ENCODE measurements at places on chromosomes 1 and 21.

- DNase-seq, result no peak
These were observed 46.3 kb downstream of the SLC30A10 start for GRCh38 chr1:219882096-219882495.

DNA sequence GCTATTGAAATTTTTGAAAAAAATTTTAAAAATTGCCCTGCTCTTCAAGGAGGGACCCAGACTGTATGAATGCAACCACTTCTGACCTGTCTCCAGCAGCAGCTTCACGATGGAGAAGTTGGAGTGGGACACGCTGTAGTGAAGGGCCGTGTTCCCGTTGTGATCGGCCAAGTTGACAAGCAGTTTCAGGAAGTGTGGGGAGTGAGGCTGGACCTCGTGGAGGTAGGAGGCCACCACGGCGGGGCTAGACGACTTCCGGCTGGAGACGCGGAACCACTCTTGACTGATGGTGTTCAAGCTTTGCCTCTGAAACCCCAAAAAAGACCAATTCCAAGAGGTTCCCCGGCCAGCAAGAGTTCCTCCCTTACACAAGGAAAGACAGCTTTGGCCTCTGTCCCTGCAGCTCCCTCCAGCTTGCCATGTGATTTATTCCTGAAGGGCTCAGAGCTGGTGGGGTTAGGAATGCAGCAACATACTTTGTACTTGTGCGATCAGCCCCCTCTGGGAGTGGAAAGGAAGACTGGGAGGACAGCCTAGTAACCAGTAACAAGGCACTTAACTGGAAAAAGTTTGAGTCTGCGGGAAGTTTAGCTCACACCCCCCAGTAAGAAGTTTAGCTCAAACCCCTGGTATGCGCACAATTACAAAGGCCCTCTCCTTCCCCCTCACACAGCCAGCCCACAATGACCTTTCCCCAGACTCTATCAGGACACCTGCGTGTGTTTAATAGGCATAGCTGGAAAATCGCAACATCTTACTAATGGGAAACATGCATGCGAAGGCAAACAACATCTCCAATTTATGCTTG is 56.0 kb downstream of the KANK4 start:
- DNase-seq, result no peak

GRCh38 chr21:16492892-16493291 is 763.1 kb downstream of the USP25 start:
- DNase-seq, result no peak

GRCh38 chr1:42891465-42892138 is 45.2 kb downstream of the ZNF691 start:
- DNase-seq, result no peak

DNA sequence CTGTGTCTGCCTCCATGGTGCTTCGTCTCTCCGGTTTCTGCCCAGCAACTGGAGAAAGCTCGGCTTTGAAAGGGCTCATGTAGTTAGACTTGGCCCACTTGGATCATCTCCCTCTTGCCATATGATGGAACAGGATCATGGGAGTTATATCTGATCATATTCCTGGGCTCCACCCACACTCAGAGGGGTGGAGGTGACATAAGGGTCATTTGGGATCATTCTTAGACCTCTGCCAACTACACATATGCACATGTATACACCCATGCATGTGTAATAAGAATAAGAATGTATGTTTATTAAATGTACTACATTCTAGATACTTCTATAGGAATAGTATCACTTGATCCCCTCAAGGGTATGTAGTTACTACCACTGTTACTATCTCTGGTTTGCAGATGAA is 74.1 kb upstream of the WNT4 start:
- no peak for DNase-seq

DNA sequence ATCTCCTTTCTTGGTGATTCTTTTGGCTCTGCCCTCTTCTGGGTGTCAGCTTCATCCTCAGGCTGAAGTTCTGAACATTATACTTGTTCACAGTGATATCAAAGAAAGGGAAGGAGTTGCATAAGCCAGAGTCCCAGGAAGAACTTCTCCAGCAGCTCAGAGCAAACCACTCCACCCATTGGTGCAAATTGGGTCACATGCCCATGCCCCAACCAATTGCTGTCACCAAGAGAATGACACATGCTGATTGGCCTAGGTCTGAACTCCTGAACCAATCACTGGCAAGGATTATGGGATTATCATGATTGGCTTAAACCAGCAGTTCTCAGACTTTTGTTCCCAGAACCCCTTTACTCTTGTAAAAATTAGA is 256.5 kb upstream of the TMEM51 start:
- no peak for DNase-seq

- no peak for DNase-seq
These were observed 15.6 kb upstream of the THEM4 start for GRCh38 chr1:151924691-151925587.

DNA sequence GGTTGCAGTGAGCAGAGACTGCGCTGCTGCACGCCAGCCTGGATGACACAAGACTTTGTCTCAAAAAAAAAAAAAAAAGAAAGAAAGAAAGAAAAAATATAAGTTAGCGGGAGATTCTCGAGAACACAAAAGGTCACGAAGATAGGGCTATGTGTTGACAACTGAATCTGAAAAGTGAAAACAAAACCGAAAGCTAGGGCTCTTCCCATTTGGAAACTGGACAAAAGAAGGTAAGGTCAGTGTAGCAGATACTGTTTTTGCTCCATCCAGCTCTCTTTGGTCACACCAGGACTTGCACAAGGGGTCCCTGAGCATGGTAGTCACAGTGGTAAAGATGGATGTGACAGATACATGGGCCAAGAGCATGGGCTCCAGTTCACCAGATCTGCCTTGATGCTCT is 60.4 kb upstream of the MAP10 start:
- no peak for DNase-seq

DNA sequence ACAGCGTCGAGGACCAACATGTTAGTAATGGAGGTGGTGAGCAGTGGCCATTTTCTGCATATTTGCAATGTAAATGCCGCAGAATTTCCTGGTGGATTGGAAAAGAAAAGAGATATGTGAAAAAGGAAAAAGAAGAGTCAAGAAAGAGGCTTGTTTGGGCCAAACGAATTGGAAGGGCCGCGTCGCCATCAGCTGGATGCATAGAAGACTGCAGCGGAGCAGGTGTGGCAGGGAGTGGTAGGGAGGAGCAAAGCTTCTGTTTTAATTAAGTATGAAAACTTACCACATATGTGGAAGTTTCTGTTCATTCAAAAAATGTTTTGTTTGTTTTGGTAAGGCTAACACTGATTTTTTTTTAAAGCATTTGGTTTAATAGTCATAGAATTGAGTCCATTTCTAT is 690.7 kb downstream of the NCAM2 start:
- no peak for DNase-seq

DNA sequence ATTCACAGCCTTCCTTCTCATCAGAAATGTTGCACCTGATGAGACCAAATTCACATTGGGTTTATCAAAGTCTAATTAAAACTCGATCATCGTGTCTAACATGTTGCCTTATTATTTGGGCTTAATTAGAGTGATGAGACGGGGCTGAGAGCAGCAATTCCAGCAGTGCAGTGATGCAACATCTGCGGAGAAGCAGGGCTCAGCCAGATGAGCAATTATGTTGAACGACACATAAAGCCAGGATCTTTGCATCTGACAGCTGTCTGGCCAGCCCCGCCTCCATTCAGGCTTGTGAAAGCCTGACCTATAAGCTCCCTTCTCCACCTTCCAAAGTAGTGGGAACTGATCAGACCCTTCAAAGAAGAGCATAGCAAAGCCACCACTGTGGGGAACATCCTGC is 109.8 kb downstream of the C1orf94 start:
- DNase-seq, result no peak

GRCh38 chr1:42747125-42747524 is 7.1 kb upstream of the CLDN19 start:
- DNase-seq, result peak; percentile 18

DNA sequence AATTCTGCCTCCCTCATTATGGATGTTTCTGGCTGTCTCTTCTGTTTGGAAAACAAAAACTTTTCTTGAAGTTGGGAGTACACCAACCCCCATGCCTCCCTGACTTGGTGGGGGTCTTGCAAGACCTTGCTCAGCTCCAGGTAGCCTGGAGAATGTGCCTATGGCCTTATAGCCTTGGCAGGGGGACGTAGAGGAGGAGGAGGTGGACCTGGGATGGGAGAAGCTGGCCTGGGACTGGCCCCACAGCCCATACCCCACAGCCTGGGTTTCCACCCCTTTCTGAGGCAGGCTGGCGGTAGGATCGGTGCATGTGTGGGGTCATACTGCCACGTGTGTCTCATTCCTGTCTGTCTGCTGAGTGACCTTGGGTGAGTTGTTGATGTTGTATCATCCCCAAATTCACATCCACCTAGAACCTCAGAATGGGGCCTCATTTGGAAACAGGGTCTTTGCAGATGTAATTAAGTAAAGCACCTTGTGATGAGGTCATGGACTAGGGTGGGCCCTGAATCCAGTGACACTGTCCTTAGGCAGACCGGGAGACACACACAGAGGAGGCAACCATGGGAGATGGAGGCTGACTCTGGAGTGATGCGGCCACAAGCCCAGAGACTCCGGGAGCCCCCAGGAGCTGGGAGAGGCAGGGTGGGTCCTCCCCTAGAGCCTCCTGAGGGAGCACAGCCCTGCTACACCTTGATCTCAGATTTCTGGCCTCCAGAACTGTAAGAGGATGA is 18.5 kb downstream of the OBSCN start:
- no peak for DNase-seq

DNA sequence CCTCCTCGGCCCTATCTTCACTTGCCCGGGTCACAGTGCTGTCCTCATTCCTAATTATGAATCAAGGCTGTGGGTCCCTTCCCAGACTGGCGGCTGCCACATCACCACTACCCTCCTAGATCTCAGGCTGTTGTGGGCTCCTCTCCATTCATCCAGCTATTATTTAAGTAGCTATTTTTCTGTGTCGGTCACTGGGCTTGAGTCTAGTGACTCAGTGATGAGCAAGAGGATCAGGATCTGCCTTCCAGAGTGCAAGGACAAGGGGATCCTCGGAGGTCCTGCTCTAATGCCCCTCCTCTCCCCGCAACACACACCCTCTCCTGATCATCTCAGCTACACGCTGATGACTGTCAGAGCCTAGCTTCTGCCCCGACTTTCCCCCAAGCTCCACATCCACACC is 34.1 kb downstream of the CDCP2 start:
- no peak for DNase-seq

- DNase-seq, result no peak
These were observed 435.4 kb downstream of the PTPRU start for GRCh38 chr1:29671446-29672356.

- DNase-seq, result no peak
These were observed 112.1 kb downstream of the PCNX2 start for GRCh38 chr1:233183226-233184020.

GRCh38 chr1:220680085-220680687 is 10.0 kb upstream of the C1orf115 start:
- DNase-seq, result no peak

DNA sequence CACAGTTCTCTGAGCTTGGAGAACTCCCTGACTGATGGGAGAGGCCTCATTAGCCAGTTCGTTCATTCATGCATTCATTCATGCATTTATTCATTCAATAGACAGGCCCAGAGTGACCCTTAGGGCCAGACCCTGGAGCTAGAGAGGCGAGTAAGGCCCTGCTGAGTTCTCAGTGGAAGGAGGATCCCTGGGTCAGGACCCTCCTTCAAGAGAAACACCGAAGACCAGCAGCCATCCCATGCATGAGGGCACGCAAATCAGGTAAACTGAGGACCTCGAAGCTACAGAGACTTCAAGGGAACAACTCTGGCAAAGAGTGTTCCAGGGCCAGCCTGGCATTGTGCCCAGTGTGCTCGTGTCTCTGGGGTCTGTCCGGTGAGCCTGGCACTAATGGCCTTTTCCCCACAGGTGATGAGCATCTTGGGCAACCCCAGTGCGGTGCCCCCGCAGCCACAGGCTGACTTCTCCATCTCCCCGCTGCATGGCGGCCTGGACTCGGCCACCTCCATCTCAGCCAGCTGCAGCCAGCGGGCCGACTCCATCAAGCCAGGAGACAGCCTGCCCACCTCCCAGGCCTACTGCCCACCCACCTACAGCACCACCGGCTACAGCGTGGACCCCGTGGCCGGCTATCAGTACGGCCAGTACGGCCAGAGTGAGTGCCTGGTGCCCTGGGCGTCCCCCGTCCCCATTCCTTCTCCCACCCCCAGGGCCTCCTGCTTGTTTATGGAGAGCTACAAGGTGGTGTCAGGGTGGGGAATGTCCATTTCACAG is 104.8 kb downstream of the PAX7 start:
- no peak for DNase-seq

GRCh38 chr1:208145167-208145566 is 99.0 kb downstream of the PLXNA2 start:
- DNase-seq, result no peak

GRCh38 chr1:10980094-10980577 is 32.3 kb upstream of the TARDBP start:
- DNase-seq, result no peak

GRCh38 chr21:38504066-38504465 is 5.8 kb upstream of the ERG start:
- DNase-seq, result no peak
